GM19239 (cell line): ENCODE measurements at places on chromosomes 7 and 10.

- no peak for DNase-seq
Observed at GRCh38 chr7:141436139-141436538, 115.1 kb upstream of the AGK start.

DNA sequence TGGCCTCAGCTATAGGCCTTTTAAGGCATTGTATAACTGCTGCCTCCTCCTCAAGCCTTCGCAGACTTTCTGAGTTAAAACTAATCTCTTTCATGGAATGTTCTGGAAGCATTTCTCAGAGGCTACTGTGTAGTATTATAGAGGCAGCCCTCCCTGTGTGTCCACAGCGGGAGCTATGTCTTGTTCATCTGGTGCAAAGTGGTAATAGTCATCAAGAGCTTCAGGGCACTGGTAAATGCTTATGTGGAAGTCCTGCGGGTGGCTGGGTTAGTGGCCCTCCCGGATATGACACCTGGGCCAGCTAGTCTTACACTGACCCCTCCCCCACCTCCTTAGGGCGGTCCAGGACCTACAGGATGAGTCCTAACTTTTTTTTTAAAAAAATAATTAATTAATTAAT, 2.2 kb upstream of the ABHD11 start:
- DNase-seq = no peak

- DNase-seq = no peak
Observed at GRCh38 chr10:25076506-25077177, 60.2 kb downstream of the THNSL1 start.

DNA sequence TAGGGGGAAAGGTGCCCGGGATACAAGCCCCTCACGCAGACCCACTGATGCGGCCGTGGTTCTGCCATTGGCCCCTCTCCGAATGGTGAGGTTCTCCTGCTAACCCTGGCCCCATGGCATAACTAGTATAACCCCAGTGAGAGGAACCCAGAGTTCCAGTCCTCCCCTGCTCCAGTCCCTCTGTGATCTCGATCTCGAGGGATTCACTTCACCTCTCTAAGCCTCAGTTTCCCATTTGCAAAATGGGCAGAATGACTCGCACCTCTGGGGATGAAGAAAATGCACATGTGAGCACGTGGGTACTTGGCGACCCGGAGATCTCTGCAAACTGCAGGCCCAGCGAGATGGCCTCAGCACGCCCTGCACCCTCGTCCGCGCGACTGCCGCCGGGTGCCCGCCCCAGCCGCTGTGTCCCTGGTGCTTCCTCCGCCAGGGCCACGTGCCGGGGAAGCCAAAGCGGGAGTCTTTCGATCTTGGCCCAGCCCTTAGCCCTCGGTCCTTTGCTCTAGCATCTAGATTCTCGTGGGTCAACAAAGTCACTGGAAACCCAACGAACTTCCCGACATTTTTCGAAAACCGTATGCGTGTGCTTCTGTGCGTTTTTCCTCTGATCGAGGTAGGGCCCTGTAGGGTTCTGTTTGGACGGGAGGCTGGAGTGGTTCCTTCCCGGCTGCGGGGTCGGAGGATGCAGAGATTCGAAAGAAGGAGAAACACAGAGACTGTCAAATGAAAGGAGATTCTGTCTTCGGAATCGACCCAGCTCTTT, 169.8 kb downstream of the UBE2H start:
- DNase-seq = no peak

GRCh38 chr7:137937202-137937560, 64.7 kb downstream of the CREB3L2 start:
- DNase-seq = no peak

- no peak for DNase-seq
Observed at GRCh38 chr7:103689255-103689654, 243.2 kb upstream of the SLC26A5 start.

DNA sequence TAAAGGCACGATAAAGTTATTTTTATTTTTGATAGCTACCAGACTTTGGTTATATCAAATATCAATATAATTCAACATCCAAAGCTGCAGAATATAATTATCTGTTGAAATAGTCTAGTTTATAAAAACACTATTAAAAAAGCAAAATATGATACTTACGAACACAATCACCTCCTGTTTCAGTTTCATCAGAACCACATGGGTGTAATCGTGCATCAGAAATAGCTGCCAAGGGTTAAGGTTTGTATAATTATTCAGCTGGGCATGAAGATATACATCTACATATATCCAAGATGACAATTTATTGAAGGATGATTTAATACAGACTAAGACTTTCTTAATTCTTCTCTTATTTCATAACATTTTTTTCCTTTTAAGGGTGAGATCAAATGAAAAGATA, 20.3 kb downstream of the VWDE start:
- no peak for DNase-seq

- DNase-seq = no peak
Observed at GRCh38 chr7:94949532-94949931, 42.1 kb downstream of the PPP1R9A start.

- DNase-seq = no peak
Observed at GRCh38 chr7:84654273-84654672, 459.7 kb upstream of the SEMA3A start.

DNA sequence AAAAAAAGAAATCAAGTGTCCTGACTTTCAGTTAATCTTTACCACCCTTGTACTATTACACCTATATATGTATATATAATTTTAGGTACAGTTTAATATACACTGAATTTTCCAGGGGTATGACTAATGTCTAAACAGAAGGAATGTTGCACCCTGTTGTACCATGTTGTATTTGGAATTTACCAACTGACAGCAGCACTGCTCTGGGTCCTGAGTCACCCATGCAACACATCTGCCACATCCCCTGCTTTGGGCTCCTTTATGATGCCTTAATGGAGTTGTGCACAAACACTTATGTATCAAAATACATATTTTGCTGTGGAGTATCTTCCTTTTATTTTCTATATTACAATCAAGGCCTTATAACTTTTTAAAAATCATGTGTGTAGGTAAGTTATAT, 21.2 kb downstream of the YAE1 start:
- DNase-seq = no peak

- no peak for DNase-seq
Observed at GRCh38 chr7:16098585-16099179, 322.7 kb downstream of the CRPPA start.

DNA sequence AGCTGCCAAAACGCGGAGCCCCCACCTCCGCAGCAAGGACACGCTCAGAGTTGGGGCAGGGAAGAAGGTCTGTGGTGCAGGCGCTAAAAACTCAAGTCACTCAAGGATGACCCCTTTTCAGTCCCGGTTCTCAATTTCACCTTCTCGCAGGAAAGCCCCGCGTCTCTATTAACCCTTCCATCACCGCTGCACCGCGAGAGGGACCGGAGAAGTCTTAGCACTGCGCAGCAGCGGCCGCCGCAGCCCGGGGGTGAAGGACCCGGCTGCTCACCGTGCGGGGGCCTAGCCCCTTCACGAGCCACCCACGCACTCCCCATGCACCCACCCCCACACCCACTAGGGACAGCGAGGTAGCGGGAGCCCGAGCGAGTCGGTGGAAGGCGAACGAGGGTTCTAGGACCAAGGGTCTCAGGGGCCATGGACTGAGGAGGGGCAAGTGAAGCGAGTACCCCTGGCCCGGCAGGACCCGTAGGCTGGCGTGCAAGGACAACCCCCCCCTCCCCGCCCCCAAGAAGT, 162.9 kb downstream of the SH3PXD2A start:
- peak; percentile 85 for DNase-seq

DNA sequence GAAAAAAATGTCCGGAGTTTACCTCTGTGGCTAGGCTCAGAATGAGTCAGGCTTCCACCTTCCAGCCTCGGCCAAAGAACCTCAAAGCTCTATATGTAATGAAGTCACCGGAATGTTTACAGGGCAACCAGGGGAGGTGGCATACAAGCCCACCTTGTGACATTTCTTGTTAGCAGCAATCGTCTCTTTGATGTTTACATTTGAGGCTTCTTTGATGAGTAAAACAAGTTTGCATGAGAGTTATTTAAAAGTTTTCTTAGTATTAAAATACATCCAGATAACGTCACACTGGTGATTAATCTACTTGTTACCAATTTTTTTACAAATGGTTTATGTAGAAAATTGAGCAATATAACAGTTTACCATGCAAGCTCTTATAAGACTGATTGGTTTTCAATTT, 133.1 kb upstream of the ADAM12 start:
- DNase-seq = no peak

- DNase-seq = no peak
Observed at GRCh38 chr7:147022056-147022455, 905.5 kb downstream of the CNTNAP2 start.

DNA sequence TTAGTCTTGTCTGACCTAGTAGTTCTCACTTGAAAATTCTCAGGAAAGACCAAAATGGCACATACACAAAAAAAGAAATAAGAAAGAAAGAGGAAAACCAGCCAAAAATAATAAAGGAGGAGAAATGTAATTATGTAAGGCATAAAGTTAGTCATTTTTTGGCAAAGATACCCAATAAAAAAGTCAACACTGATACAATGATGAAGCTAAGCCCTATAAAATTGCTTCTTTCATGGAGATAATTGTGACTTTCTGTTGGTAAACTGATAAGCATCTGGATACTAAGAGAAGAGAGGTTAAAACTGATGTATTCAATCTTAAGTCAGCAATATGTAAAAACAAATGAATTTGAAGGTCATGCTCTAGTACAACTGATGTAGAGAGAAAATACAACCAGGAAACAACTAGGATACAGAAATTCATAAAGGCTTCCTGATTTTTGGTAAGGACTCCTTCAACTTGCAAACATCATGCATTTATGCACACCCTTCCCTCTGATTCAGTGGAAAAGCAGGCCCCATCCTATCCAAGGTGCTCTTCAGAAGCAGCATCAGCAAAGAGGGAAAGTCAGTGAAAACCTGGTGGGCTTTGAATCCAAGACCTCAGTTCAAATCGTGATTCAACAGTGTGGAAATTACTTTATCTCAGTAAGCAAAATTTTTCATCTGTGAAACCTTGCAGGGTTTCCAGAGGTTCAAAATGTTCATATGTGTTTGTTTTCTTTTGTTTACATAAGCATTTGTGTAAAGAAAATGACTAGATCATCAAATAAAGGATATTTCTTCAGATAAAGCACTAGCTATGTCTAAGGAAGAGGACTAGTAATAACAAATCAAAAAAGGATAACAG, 32.6 kb downstream of the IMMP2L start:
- no peak for DNase-seq

GRCh38 chr7:818031-818699, 14.1 kb upstream of the SUN1 start:
- DNase-seq = no peak

DNA sequence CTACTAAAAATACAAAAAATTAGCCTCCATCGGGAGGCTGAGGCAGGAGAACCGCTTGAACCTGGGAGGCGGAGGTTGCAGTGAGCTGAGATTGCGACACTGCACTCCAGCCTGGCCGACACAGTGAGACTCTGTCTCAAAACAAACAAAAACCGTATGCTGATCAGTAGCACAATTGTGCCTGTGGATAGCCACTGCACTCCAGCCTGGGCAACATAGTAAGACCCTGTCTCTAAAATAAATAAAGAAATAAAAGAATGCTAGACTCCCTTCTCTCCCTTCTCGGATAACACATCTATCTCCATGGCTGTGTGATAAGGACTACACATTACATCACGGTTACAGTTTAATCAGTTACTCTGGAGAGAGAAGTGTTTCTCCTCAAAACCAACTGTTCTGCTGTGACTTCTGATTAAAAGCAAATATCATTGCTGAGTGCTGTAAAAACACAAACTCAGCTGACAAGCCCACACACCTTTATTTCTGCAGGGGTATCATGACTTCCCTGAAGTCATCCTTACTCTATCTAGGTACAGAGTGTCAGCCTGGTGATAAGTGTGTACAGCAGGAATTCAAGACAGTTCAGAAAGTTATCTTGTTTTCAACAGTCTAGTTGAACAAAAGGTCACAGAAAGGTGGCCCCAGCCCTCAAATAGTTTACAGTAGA, 5.3 kb upstream of the ARHGAP19 start:
- no peak for DNase-seq

- no peak for DNase-seq
Observed at GRCh38 chr7:145134377-145134776, 298.5 kb upstream of the TPK1 start.

DNA sequence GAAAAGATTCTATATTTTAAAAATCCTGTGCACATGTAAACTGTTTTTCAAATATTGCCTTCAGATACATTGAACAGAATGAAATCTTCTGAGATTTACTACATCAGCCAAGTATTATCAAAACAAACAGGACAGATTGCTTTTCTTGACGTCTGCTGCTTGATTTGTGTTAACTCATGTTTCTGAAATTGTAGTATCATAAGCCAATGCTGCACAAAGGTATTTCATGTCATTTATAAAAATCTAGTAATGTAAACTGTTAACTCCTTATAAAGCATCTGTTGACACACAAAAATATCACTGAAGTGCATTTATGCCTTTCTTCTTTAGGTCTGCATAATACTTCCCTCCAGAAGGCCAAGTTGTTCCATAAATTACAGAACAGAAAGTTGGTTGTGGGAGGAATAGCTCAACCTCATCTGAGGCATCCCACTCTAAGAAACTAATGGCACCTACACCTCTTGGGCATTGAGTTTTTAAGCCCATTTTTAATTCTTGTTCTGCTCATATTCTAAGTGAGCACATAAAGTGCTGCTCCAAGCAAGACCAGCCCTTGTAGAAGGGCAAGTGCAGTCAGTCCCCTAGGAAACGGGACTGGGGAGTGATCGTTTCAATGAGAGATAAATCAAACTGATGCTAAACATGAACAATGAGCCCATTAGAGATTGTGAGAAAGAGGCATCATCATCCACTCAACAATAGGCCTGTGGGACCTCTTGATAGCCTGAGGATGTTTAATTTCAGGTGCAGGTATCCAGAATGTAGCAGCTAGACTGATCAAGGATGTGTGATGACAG, 28.5 kb downstream of the CAV1 start:
- DNase-seq = no peak

- no peak for DNase-seq
Observed at GRCh38 chr10:101145750-101146391, 14.8 kb downstream of the TLX1 start.

DNA sequence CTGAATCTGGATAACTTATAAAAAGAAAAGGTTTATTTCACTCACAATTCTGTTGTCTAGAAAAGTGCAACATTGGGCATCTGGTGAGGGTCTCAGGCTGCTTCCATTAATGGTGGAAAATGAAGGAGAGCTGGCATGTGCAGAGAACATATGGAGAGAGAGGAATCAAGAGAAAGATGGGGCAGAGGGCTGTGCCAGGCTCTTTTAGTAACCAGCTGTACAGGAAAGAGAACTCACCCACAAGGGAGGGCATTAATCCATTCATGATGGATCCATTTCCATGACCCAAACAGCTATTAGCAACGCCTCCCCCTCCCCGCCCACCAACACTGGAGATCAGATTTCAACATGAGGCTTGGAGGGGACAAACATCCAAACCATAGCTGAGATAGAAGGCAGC, 61.7 kb upstream of the LYZL1 start:
- no peak for DNase-seq

GRCh38 chr10:102738692-102739121, 5.0 kb upstream of the WBP1L start:
- DNase-seq = no peak

DNA sequence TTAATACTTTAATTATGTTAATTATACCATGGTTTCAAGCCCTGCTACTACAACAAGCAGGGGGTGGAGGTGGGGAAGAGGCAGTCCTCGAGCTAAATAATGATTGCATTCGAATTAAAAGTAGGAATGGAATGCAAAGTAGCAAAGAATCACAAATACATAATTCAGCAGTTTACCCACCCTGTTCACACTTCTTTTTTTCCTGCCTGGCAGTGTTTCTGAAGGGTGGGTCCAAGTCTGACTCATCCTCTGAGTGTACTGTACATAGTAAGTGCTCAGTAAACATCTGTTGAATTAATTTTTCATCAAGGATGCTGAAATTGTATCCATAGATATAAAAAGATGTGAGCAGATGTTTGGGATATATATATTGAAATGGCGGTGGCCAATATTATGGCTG, 778.8 kb downstream of the LRMDA start:
- DNase-seq = no peak

GRCh38 chr7:97015756-97016380, 8.8 kb downstream of the DLX5 start:
- DNase-seq = no peak
